Breast epithelium (tissue), 4 donors: ENCODE measurements at places on chromosomes 4 and X. TPM values are rescaled to one million over a fixed set of nuclear protein-coding genes. Genes with fewer than 3 reads are reported as not detected.

GAGE12E gene
- not detected for total RNA-seq

GRCh38 chr4:186201535-186202230, 10.3 kb downstream of the CYP4V2 start:
- H3K4me1 ChIP-seq = no peaks in the 10 kb centered on the region
- H3K36me3 ChIP-seq = no peaks in the 10 kb centered on the region
- H3K27me3 ChIP-seq = no peaks in the 10 kb centered on the region
- H3K4me3 ChIP-seq = no peak overlapping the region
- DNase-seq = no peak

ARX gene
- not detected for total RNA-seq

DNA sequence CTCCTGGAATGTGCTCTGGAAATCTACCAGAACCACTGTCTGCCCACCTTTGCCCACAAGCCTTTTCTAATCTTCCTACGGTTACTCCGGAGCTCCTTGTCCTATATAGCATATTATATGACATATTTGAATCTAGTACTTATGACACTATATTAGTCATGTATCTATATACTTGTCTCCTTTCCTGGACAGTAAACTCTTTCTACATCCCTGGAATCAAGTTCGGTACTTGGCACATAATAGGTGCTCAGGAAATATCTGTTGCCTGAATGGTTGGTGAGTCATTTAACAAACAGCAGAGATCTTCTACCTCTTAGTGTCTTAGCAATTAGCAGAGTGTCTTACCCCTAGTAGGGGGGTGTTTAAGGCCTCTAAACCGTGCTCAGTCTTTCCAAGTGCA, 123.6 kb downstream of the RELL1 start:
- DNase-seq = no peak
- H3K36me3 ChIP-seq = no peaks in the 10 kb centered on the region
- H3K27me3 ChIP-seq = no peaks in the 10 kb centered on the region
- no peak overlapping the region for H3K4me3 ChIP-seq
- no peaks in the 10 kb centered on the region for H3K4me1 ChIP-seq
- H3K27ac ChIP-seq = no peak overlapping the region

CCKAR gene
- total RNA-seq = not detected

DNA sequence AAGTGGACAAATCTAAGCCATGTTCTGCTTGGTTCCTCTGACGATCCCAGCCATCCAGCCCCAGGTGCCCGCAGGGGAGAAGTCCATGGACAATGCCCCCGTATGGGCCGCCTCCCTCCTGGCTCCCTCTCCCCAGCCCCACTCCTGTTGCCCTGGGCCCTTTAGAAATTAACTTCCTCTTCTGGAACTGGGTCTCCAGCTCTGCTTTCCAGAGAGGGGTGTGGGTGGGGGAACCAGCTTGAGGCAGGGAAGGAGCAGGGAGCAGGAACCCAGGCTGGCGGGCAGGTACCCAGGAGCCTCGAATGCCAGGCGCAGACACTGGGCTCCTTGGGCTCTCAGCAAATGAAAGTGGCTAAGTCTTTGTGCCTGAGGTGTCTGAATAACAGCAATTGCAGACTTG, 12.7 kb upstream of the ABLIM2 start:
- H3K27ac ChIP-seq = no peak overlapping the region
- no peaks in the 10 kb centered on the region for H3K27me3 ChIP-seq
- no peak for DNase-seq
- no peaks in the 10 kb centered on the region for H3K4me1 ChIP-seq
- H3K36me3 ChIP-seq = no peaks in the 10 kb centered on the region
- H3K4me3 ChIP-seq = no peak overlapping the region

GRCh38 chr4:657338-657833, 16.7 kb downstream of the ATP5ME start:
- H3K27me3 ChIP-seq = no peaks in the 10 kb centered on the region
- H3K4me1 ChIP-seq = no peaks in the 10 kb centered on the region
- H3K36me3 ChIP-seq = no peaks in the 10 kb centered on the region
- DNase-seq = no peak
- no peak overlapping the region for H3K4me3 ChIP-seq

XK gene
- 0.66 TPM for total RNA-seq
